ENCODE measurements at places on chromosomes 2 and 18.

DNA sequence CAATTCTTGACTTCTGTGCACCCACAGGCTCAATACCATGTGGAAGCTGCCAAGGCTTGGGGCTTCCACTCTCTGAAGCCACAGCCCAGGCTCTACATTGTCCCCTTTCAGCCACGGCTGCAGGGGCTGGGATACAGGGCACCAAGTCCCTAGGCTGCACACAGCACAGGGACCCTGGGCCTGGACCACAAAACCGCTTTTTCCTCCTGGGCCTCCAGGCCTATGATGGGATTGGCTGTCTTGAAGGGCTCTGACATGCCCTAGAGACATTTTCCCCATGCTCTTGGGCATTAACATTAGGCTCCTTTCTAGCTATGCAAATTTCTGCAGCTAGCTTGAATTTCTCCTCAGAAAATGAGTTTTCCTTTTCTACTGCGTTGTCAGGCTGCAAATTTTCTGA lies 29.7 kb downstream of the NUP35 start:
- no peak for DNase-seq

GRCh38 chr2:183057333-183057985 lies 19.2 kb upstream of the NCKAP1 start:
- DNase-seq = no peak

DNA sequence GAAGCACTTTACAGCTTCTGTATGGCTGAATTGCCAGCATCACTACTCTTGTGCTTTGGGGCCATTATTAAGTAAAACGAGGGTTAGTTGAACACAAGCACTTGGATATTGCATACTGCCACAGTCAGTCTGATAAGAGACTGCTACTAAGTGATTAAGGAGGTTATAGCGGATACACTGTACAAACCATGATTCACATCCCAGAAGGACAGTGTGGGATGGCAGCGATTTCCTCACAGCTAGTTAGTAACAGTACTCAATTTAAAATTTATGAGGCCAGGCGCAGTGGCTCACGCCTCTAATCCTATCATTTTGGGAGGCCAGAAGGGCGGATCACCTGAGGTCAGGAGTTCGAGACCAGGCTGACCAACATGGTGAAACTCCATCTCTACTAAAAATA lies 2.6 kb upstream of the BMPR2 start:
- DNase-seq = no peak

DNA sequence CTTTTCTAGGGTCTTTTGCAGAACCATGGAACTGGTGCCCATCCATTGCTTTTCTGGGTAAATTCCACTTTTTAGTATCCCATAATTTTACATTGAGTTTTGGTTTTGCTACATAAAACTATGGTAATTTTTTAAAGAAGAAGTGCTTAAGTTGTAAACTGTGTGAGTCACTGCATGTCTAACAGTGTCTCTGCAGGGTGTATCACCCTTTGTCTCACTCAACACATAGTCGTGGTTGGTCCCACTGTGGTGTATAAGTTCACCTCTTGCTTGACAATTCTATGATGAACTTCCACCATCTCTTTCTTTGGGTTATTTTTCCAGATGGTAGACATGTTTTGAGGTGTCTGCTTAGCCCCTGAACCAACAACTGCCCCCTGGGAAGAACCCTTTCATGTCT lies 10.5 kb downstream of the SCTR start:
- no peak for DNase-seq

DNA sequence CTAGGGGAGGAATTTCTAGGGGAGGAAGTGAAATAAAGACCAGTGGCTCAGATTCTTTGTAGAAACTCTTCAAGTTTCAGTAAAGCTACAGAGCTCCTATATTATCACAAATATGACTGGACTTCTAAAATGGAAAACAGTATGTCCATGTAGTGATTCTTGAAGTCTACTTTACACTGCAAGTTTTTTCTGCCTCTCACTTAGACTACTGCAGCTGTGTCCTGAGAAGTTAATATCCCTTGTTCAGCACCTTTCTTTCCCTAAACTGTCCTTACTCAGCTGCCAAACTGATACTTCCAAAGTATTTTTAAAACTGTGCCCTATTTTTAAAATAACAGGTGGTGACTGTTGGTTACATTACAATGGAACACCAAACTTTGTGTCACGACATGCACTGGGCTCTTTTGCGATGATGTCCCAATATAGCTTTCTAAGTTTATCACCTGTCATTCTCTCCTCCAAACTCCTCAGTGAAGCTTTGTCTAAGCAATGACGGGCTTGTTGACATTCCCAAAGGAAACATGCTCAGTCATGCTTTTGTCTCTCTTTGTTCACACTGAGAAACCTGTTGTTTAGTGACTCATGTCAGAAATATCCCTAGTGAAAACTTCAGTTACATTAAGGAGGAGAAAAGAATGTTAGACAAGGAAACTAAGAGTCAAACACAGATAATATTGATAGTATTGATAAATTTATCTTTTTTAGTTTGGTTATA lies 341.1 kb downstream of the ARL6IP6 start:
- no peak for DNase-seq

- DNase-seq = no peak
Observed at GRCh38 chr18:58796220-58796619, 68.5 kb upstream of the ZNF532 start.

- DNase-seq = no peak
Observed at GRCh38 chr2:196500686-196501431, 138.7 kb upstream of the CCDC150 start.

DNA sequence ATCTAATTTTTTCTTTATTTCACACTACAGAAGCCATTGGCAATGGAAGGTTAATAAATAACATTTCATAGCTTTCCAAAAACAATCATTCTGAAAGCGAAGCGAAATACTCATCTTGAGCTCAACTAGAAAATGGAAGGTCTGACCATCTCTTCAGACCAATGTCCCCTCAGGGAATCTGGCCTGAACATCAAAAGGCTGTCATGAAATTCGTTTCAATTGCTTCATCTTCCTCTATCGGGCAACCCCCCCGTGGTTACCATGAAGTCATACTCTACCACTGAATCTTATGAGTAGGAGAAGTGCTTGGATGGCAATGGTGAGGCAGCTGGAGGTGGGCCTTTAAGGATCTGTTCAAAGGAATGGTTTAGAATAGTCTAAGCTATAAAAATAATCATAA lies 22.9 kb upstream of the CYTIP start:
- no peak for DNase-seq

DNA sequence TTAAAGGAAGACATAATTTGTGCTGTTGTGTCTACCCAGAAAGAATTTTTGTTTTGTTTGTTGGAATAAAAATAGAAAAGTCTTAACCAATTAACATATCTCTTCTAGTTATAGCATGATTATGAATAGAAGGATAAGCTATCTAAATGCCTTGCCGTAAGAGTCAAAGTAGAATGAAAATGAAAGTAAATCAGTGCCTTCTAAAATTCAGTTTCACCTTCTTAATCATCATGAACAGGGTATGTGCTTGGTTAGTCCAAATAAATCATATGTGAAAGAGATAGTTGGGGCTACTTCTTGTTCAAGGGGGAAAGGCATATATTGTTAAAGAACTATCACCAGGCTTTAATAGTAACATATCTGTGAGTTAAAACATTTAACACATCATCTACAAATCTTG lies 91.5 kb downstream of the GULP1 start:
- no peak for DNase-seq

- DNase-seq = no peak
Observed at GRCh38 chr2:143582046-143582747, 453.0 kb downstream of the ARHGAP15 start.

DNA sequence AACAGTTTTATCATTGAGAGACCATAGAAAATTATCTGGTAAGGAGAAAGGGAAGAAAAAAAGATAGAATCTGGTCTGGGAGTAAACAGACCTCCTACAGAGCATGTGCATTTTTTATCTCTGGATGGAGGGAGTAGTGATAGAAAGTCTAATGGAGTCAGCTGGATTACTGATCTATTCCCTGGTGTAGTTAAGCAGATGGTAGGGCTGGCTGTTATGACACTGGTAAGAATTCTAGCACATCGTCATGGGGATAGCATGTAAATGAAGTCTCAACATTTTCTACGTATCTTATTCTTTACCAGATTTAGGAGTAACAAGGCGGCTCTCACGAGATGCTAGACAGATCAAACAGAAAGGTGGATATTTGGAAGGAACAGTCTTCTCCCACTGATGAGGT lies 407.4 kb downstream of the NRXN1 start:
- DNase-seq = no peak

DNA sequence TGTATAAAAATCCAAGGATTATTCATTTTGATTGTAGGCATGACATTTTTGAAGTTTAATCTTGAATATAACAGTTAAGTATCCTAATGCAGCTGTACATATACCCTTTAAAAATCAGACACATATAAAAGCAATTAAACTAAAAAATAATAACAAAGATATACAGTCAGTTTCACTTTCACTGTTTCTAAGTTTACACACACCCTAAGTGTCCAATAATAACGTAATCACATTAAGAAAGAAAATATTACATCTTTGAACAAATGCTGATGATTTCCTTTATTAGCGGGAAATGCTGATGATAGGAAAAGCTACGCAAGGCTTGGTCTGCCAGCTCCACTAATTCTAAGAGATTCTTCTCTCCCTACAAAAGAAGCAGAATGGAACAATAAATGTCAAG lies 38.8 kb downstream of the RTTN start:
- no peak for DNase-seq

DNA sequence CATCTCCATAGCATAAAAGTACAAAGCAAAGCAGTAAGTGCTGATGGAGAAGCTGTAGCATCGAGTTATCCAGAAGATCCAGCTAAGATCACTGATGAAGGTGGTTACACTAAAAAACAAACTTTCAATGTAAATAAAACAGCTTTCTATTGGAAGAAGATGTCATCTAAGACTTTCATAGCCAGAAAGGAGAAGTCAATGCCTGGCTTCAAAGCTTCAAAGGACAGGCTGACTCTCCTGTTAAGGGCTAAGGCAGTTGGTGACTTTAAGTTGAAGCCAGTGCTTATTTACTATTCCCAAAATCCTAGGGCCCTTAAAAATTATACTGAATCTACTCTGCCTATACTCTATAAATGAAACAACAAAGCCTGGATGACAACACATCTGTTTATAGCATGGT lies 44.0 kb downstream of the METTL8 start:
- DNase-seq = no peak

DNA sequence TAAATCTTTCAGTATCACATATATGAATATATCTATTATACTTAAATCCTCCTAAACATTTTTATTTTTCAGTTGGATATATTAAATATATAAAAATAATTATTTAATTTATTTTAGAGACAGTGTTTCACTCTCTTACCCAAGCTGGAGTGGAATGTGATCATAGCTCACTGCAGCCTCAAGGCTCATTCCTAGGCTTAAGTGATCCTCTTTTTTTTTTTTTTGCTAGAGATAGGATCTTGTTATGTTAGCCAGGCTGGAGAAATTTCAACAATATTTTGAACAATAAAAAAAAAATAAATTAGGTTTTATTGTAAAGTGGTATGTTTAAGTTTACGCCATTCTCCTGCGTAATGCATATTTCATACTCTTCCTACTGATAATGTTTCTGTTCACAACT lies 4.2 kb downstream of the SPAST start:
- no peak for DNase-seq

GRCh38 chr2:184030989-184031388 lies 567.3 kb upstream of the ZNF804A start:
- DNase-seq = no peak

DNA sequence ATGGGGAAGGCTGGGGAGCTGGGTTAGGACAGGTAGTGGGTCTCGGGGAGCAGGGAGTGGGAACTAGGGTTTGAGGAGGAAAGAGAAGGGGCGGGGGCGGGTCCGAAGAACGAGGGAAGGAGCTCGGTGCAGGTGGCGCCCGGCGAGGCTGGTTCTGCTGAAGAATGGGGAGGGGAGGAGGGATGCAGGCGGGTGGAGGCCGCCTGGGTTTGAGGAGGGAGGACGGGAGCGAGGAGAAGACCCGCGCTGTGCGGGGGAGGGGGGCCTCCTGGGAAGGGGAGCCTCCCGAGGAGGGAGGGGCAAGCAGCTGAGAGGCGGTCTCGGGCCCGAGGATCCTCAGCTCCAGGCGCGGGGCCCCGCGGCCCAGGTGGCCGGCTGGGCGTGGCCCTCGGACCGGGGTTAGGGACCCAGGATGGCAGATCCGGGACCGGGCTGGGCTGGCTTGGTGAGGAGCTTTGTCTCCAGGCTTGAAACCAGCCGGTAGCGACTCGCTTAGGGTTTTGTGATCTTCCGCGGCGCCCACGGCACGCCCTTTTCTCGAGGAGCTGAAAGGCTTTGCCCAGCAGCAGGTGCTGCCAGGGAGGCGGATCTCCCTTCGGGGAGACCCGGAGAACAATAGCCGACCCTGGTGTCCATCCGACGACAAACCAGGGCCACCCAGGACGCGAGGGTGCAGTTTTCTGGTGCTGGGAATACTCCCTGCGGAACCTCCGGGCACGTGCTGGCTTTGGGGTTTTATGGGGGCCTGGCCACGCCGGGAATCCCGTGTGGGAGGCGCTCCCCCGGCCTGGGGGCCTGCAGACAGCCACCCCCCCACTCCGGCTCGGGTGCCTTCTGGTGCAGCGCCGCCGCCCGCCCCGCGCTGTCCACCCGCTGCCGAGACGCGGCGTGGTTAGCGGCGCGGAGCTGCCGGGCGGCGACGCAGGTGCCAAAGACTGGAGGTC lies 1.4 kb downstream of the DPYSL5 start:
- no peak for DNase-seq

DNA sequence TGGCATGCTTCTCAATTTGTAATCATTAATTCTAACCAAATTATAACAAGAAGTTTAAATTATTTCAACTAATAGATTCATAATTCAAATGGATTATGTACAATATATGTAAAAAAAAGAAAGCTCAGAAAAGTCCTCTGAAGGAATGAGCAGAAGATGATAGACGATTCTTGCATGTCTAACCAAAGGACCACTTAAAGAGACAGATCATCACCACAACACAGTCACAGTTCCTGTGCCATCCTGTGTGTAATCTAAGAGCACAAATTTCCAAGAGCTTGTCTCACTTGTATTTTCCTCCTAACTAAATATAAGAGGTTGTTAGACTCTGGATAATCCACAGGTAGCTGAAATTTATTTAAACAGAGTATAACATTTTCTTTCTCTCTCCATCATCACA lies 122.3 kb upstream of the CD226 start:
- DNase-seq = no peak

- no peak for DNase-seq
Observed at GRCh38 chr2:111100765-111101162, 19.9 kb upstream of the BCL2L11 start.

DNA sequence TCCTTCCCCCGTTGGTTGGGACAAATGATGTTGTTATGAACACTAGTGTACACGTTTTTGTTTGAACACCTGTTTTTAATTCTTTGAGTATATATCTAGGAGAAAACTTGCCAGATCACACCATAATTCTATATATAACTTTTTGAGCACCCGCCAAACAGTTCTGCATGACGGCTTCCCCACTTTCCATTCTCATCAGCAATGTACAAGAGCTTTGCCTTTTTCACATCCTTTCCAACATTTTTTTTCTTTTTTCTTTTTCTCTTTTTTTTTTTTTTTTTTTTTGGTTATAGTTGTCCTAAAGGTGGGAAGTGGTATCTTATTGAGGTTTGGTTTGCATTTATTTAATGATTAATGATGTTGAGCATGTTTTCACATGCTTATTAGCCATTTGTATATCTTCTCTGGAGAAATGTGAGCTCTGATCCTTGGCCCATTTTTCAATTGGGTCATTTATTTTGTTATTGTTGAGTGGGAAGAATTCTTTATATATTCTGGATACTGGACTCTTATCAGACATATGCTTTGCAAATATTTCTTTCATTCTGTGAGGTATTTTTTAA lies 86.9 kb upstream of the ZC3H15 start:
- no peak for DNase-seq
